ENCODE measurements at places on chromosomes 1 and 21. TPM values are rescaled to one million over a fixed set of nuclear protein-coding genes. Genes with fewer than 3 reads are reported as not detected.
A peak's percentile ranks its signal among the peaks of the same experiment; 100 is the strongest.

DNA sequence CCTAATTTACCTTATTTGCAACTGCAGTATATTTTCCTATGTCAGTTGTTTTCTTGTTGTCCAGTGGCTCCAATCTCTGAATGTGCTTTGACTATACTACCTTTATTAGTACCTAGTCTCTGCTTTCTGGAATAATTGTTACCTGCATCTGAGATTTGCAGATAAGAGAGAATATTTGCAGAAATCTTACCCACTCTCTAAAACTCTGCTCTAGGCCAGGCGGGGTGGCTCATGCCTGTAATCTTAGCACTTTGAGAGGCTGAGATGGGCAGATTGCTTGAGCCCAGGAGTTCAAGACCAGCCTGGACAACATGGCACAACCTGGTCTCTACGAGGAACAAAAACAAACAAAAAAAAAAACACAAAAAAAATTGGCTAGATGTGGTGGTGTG, 2.0 kb upstream of the SYDE2 start:
- DNase-seq: no peak

DNA sequence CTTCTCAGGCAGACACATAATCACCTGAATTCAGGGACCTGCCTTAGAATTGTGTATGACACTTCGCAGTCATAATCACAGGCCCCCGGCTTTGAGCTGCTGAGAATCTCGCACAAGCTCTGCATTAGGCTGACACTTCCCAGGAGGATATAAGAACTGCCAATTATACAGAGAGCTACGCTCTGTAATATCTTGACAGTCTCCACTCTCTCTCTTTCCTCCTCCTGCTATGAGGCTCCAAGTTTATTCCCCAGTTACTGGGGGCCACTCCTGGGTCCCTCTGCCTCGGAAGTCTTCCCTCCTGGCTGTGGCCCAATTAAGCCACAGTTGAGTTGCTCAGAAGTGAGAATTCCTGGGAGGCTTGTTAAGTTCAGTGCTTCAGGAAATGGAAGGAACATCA, 42.7 kb downstream of the EBNA1BP2 start:
- DNase-seq: no peak

Gene SEMA4A
- 9.0 TPM for total RNA-seq

DNA sequence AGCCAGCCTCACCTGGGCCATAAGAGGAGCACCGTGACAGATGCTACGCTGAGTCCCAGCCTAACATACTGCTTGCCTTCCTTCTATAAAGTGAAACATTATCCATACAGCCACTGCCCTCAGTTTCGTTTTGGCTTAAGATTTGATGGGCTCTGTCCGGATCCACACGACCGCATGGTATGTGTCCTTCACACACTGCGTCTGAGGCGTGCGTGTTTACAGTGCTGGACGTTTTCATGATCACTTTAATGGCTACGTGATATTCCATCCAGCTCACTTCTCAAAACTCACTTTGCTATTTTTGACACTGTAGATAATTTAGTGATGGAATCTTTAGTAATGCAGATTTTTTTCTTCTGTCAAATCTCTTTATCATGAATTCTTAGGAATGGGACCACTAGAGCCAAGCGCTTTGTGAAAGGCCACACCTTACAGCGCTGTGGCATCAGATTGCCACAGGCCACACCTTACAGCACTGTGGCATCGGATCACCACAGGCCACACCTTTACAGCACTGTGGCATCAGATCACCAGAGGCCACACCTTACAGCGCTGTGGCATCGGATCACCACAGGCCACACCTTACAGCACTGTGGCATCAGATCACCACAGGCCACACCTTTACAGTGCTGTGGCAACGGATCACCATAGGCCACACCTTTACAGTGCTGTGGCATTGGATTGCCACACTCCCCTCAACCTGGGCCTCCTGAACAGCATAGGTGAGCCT, 47.1 kb downstream of the PRDM15 start:
- DNase-seq: no peak

Gene SPATA21
- not detected for total RNA-seq

GRCh38 chr1:75732703-75733102, 8.2 kb downstream of the ACADM start:
- no peak for DNase-seq

- DNase-seq: no peak
Measured at GRCh38 chr1:66489151-66489550, 44.8 kb upstream of the SGIP1 start.

- DNase-seq: no peak
Measured at GRCh38 chr1:22288593-22289241, 145.8 kb upstream of the WNT4 start.

Gene CFHR5
- total RNA-seq: not detected

DNA sequence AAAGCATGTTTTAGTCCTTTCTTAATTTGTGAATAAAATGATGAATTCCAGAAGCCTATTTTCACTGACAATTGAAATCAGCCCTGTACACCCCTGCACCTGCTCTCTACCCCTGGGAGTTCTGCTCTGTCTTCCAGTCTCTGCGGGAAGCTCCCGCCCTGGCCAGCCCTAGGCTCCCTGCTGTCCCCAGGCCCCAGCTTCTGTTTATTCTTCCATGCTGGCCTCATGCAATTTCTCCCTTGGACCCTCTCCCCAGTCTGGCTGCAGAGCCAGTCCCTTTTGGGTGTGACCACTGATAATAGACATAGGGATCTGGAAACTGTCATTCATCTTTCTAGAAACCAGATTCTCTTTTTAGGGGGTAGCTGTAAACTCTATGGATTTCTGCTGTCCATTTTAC, 258.6 kb downstream of the GRIK3 start:
- DNase-seq: no peak

Gene NPR1
- 0.07 TPM for total RNA-seq

DNA sequence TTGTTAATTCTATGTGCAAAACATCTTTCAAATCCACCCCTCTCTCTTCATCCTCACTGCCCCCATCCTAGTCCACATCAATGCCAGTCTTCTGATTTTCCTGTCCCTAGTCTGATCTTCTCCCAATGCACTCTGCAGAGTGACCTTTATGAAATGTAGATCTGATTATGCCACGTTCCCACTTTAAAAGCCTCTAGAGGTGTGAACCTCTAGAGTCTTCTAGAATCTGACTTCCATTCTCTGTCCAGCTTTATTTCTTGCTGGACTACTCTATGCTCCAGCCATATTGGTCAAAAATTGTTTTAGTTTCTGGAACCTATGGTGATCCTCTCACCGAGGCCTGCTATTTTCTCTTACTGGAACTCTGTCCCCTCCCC, 32.5 kb downstream of the ZNF648 start:
- no peak for DNase-seq

Gene HSD17B7
- total RNA-seq: 24.7 TPM

- no peak for DNase-seq
Measured at GRCh38 chr1:204384636-204385352, 25.1 kb upstream of the PLEKHA6 start.

Gene B3GALT2
- 0.13 TPM for total RNA-seq

DNA sequence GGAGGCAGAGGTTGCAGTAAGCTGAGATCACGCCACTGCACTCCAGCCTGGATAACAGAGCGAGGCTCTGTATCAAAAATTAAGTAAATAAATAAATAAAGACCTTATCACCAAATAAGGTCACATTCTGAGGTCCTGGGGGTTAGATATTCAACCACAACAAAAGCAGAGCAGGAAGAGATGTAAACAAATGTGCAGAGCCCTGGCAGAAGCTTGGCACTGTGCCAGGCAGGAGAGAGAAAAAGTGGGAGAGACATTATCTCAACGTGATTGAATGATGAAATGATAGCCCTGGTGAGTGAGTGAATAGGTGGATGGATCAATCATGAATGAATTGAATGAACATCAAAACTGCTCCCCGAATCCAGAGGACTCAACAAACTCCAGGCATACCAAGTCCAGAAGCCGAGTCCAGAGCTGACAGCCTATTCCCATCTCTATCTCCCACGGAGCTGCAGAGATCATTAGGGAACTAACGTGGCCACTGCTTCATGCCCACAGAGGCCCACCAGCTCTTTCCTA, 150.7 kb downstream of the TOMM20 start:
- DNase-seq: no peak

DNA sequence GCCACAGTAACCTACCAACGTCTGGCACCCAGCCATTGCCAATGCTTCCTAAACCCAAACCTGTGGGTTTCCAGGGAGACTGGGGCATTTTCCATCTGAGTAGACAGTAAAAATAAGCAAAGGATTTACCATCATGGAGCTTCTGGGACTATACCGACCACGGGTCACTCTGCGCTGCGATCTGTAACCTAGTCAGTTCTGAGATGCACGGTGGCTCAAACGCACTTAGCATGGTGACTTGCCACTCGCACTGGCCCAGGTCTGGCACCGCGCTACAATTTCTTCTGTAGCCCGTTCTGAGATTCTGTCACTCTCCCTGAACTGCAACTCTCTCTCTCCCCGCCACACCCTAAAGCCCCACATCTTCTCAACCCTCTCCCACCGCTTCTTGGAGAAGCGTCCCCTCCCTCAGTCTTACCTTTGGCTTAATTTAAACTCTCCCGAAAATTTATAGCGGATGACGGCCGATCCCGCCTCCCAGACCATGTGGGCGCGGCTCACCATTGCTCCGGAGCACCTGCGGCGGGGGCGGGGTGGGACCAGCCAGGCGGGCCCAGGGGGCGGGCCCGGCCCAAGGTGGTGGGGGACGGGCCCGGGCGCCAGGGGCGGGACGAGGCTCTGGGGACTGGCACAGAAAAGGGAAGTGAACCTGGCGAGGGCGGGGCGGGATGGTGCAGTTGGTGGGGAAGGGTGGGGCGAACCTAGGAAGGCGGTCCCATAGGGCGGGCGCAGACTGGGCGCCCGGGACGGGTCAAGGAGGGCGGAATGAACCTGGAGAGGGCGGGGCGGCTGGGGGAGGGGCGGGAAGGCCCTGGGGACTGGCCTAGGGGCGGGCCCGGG, 493 bp upstream of the MAP3K21 start:
- peak; percentile 70 for DNase-seq

- no peak for DNase-seq
Measured at GRCh38 chr1:219686171-219686570, 73.3 kb upstream of the ZC3H11B start.

GRCh38 chr21:43658088-43658741, 1.1 kb downstream of the HSF2BP start:
- DNase-seq: no peak

GRCh38 chr21:25563361-25564116, 43.7 kb downstream of the MRPL39 start:
- peak; percentile 28 for DNase-seq

Gene ADORA3
- 0.20 TPM for total RNA-seq

DNA sequence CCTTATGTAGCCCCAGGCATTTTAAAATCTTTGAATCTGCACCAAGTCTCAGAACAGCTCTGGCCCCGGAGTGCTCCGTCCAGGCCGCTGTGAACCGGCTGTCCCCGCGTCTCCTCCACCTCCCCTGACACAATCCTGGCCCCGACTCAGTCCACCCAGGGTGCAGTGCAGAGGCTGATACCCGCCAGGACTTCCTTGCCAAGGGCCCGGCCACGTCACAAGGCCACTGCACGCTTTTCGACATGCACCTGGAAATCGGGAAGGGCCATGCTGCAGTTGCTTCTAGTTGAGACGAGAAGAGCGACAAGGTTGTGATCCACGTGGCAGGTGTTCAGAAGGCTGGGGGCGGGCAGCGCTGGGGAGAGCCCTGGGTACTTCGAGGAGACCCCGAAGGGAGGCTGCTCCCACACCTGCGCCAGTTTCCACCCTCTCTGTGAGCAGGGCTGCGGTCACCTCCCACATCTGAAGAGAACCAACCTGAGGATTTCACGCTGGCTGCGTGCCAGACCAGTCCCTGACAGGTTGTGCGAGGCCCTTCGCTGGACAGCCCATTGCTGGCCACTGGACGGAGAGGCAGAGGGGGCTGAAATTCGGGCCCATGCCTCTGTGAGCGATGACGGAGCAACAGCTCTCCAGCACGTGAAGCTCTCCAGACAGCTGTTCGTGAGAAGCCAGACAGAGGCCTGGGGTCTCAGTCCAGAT, 6.7 kb downstream of the VWA1 start:
- DNase-seq: no peak

Gene KCNQ4
- 0.88 TPM for total RNA-seq

DNA sequence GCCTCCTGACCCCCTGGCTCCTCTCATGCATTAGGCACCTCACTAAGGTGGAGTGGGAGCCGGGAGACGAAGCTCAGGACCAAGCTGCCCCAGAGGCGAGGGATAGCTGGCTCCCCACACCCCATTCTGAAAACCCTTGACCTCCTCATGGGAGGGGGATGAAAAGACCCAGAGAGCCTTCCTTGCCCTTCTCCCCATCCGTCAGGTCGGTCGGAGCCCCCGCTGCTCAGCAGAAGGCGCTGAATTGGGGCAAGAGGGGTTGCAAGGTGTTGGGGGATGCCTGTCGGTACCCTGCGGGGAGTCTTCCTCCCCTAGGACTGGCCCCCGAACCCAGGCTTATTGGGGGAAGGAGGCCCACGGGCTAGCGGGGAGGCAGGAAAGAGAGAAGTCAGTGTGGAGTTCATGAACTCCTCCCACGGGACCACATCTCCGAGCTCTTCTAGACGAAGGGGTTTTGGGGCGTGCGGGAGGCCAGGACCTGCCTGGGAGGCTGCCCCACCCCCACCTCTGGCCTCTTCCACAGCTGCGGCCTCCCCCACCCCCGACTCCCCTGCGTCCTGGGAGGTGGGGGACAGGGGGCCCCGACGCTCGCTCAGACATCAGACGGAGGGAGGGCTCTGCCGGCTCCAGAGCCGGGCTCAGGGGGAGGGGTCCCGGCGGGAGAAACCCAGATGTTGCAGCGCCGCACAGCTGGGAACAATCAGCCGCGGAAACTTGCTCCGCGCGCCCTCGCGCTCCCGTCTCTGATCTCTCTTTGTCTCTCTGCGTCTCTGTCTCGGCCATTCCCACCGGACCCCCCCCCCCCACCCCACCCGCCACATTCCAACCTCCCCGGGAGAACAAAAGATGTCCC, 719 bp downstream of the MFAP2 start:
- no peak for DNase-seq

Gene VCAM1
- total RNA-seq: 0.10 TPM

Gene DNASE2B
- not detected for total RNA-seq

- peak; percentile 42 for DNase-seq
Measured at GRCh38 chr1:147641695-147642592, 28.4 kb downstream of the ACP6 start.

Gene RPL22
- total RNA-seq: 421 TPM

DNA sequence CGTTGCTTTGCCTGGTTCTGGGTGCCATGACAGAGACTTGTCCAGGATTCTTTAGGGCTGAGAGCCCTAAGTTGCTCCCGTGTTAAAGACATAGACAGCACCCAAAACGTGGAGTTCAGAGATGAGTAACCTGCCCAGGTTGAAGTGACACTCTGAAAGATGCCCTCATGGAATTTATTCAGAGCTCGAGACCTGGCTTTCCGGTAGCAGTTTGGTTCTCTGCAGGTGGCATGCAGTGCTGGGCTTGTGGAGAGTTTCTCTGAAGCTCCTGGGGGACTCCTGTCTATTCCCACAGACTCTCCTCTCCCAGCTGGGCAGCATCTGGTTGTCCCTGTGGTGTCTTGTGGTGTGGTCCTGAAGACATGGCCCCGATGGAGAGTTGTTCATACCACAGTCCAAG, 241.0 kb downstream of the RHOU start:
- DNase-seq: no peak

- DNase-seq: no peak
Measured at GRCh38 chr1:227685807-227686206, 49.3 kb downstream of the JMJD4 start.

Gene PUM1
- 132 TPM for total RNA-seq

- no peak for DNase-seq
Measured at GRCh38 chr1:162169031-162169790, 99.7 kb downstream of the NOS1AP start.

- DNase-seq: no peak
Measured at GRCh38 chr1:17849216-17849615, 94.1 kb downstream of the ACTL8 start.

Gene HES3
- total RNA-seq: not detected

GRCh38 chr1:80217377-80217986, 1211.0 kb upstream of the ADGRL4 start:
- no peak for DNase-seq

Gene HSPB7
- total RNA-seq: not detected

Data from activated T-helper 1 cell treated with anti-CD3 and anti-CD28 coated beads, Interleukin-12 subunit alpha, Interleukin-12 subunit beta, Interleukin-2, Interleukin-4 antibody, amounts not matched to agents 30 ng/mL and 10 ng/mL and 1 ng/mL, durations not matched to agents 14 hours and 24 hours and 36 hours (primary cell).